ENCODE measurements at places on chromosomes 7 and 10. TPM values are rescaled to one million over a fixed set of nuclear protein-coding genes. Genes with fewer than 3 reads are reported as not detected.

CHRM2 gene
- 9.1 TPM for total RNA-seq

HDAC9 gene
- total RNA-seq = 130 TPM

STMP1 gene
- 8.6 TPM for total RNA-seq

LRRD1 gene
- not detected for total RNA-seq

STRIP2 gene
- total RNA-seq = 1.1 TPM

RBM33 gene
- 33.0 TPM for total RNA-seq

EEPD1 gene
- 27.9 TPM for total RNA-seq

CLCN1 gene
- total RNA-seq = not detected

ZNF727 gene
- 2.3 TPM for total RNA-seq

KLF14 gene
- total RNA-seq = not detected

PROSER2 gene
- 4.6 TPM for total RNA-seq

LIPN gene
- total RNA-seq = not detected

STEAP4 gene
- total RNA-seq = 48.7 TPM

CCDC71L gene
- total RNA-seq = 33.6 TPM

PDCD4 gene
- total RNA-seq = 65.6 TPM

CDC14C gene
- not detected for total RNA-seq

OPALIN gene
- total RNA-seq = not detected

GPR158 gene
- total RNA-seq = 0.50 TPM

ODAD2 gene
- total RNA-seq = 0.75 TPM

TBXAS1 gene
- 9.8 TPM for total RNA-seq

TDRD1 gene
- total RNA-seq = 0.11 TPM

NODAL gene
- total RNA-seq = not detected

FUOM gene
- 11.9 TPM for total RNA-seq

SFTPA1 gene
- 7.1 TPM for total RNA-seq

GHRHR gene
- total RNA-seq = not detected

SAP25 gene
- 0.92 TPM for total RNA-seq

INHBA gene
- total RNA-seq = 38.6 TPM

APBB1IP gene
- total RNA-seq = 4.4 TPM

FANK1 gene
- total RNA-seq = 2.1 TPM

HOXA2 gene
- total RNA-seq = 5.4 TPM

FLNC gene
- total RNA-seq = 391 TPM

MICU1 gene
- total RNA-seq = 39.7 TPM

ZNF365 gene
- 2.5 TPM for total RNA-seq

CCDC201 gene
- total RNA-seq = not detected

FAM13C gene
- total RNA-seq = 60.0 TPM

SLC29A4 gene
- 4.9 TPM for total RNA-seq

NRG3 gene
- total RNA-seq = under 0.01 TPM

NPC1L1 gene
- not detected for total RNA-seq

KCNH2 gene
- 41.5 TPM for total RNA-seq

KCP gene
- total RNA-seq = 0.66 TPM

KIAA1217 gene
- total RNA-seq = 12.0 TPM

NPVF gene
- total RNA-seq = not detected

MKI67 gene
- 0.17 TPM for total RNA-seq

EPO gene
- total RNA-seq = not detected

ASAH2 gene
- 0.63 TPM for total RNA-seq

SLC18A3 gene
- total RNA-seq = 0.57 TPM
